ENCODE measurements at places on chromosomes 7 and 10. TPM values are rescaled to one million over a fixed set of nuclear protein-coding genes. Genes with fewer than 3 reads are reported as not detected.

DNA sequence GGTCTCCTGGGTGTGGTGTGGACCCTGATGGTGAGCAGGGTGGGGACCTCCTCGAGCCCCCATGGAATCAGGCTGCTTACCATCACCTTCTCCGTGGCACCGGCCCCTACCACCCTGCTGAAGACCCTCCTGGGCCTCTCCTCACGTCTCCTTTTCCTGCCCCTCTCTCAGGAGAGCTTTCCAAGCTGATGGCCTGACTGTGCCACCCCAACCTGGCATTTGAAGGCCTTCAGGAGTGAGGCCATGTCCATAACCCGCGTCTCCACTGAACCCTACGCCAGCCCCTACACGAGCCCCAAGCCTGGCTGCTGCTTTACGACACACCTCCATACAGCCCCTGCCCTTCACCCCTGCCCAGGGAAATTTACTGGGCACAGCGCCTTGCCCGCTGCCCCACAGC is 55.4 kb downstream of the ZRANB1 start:
- peak overlapping the region; percentile 8 for H3K27ac ChIP-seq
- DNase-seq = no peak
- H3K4me1 ChIP-seq = peaks cover 19% of the 10 kb centered on the region
- peaks cover 24% of the 10 kb centered on the region for H3K27me3 ChIP-seq
- peaks cover 25% of the 10 kb centered on the region for H3K36me3 ChIP-seq
- no peak overlapping the region for H3K4me3 ChIP-seq

- H3K27me3 ChIP-seq = no peaks in the 10 kb centered on the region
- H3K4me1 ChIP-seq = peaks cover 32% of the 10 kb centered on the region
- DNase-seq = peak; percentile 3
- peaks cover 13% of the 10 kb centered on the region for H3K36me3 ChIP-seq
- peak overlapping the region; percentile 83 for H3K27ac ChIP-seq
Measured at GRCh38 chr7:92987538-92987937, 130.2 kb downstream of the SAMD9 start.

GRCh38 chr10:21532694-21533466 is 1.2 kb upstream of the MLLT10 start:
- peak overlapping the region; percentile 98 for H3K27ac ChIP-seq
- peaks cover 47% of the 10 kb centered on the region for H3K4me1 ChIP-seq
- no peak for DNase-seq
- no peaks in the 10 kb centered on the region for H3K36me3 ChIP-seq
- no peaks in the 10 kb centered on the region for H3K27me3 ChIP-seq

DNA sequence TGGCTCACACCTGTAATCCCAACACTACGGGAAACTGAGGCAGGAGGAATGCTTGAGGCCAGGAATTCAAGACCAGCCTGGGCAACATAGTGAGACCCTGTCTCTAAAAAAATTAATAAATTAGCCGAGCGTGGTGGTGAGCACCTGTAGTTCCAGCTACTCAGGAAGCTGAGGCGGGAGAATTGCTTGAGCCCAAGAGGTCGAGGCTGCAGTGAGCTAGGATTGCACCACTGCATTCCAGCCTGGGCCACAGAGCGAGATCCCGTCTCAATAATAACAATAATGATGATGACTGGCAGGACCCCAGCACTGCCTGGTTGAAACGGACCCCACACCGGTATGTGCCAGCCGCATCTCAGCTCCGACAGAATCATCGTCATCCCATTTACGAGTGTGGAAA is 93.0 kb downstream of the ELFN1 start:
- no peak for DNase-seq
- no peak overlapping the region for H3K27ac ChIP-seq
- peaks cover 19% of the 10 kb centered on the region for H3K27me3 ChIP-seq
- no peak overlapping the region for H3K4me3 ChIP-seq
- H3K4me1 ChIP-seq = no peaks in the 10 kb centered on the region

GRCh38 chr10:65719790-65720189 is 1206.0 kb upstream of the LRRTM3 start:
- H3K4me1 ChIP-seq = no peaks in the 10 kb centered on the region
- DNase-seq = no peak
- no peak overlapping the region for H3K4me3 ChIP-seq
- H3K27me3 ChIP-seq = no peaks in the 10 kb centered on the region
- peaks cover 8% of the 10 kb centered on the region for H3K36me3 ChIP-seq
- no peak overlapping the region for H3K27ac ChIP-seq

- H3K4me3 ChIP-seq = no peak overlapping the region
- H3K4me1 ChIP-seq = no peaks in the 10 kb centered on the region
- H3K36me3 ChIP-seq = peaks cover 10% of the 10 kb centered on the region
- H3K27ac ChIP-seq = no peak overlapping the region
- no peak for DNase-seq
Measured at GRCh38 chr7:698515-699475, 27.7 kb upstream of the DNAAF5 start.

GRCh38 chr7:34034728-34035127 is 129.4 kb downstream of the BMPER start:
- no peaks in the 10 kb centered on the region for H3K27me3 ChIP-seq
- H3K27ac ChIP-seq = no peak overlapping the region
- H3K36me3 ChIP-seq = peaks cover 25% of the 10 kb centered on the region
- H3K4me1 ChIP-seq = peaks cover 32% of the 10 kb centered on the region
- no peak overlapping the region for H3K4me3 ChIP-seq
- no peak for DNase-seq

DNA sequence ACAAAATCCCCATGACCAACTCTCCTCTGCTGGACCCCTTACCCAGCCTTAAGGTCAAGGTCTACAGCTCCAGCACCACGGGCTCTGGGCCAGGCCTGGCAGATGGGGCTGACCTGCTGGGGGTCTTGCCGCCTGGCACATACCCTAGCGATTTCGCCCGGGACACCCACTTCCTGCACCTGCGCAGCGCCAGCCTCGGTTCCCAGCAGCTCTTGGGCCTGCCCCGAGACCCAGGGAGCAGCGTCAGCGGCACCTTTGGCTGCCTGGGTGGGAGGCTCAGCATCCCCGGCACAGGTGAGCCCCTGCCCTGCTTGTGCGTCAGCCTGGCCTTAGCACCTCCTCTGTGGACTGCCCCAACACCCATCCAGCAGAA is 27.5 kb upstream of the SLC29A3 start:
- H3K4me3 ChIP-seq = no peak overlapping the region
- no peaks in the 10 kb centered on the region for H3K36me3 ChIP-seq
- H3K27me3 ChIP-seq = peaks cover 3% of the 10 kb centered on the region
- DNase-seq = no peak
- H3K4me1 ChIP-seq = peaks cover 8% of the 10 kb centered on the region
- no peak overlapping the region for H3K27ac ChIP-seq

DNA sequence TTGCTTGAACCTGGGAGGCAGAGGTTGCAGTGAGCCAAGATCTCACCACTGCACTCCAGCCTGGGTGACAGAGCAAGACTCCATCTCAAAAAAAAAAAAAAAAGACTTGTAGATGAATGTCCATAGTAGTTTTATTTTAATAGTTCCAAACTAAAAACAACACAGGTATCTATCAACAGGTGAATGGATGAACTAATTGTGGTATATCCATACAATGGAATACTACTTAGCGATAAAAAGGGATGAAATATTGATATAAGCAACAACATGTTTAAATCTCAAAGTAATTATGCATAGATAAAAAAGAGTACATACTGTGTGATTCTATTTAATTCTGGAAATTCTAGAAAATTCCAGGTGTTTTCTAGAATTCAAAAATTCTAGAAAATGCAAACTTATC is 37.5 kb upstream of the MRPS16 start:
- no peak overlapping the region for H3K4me3 ChIP-seq
- H3K4me1 ChIP-seq = no peaks in the 10 kb centered on the region
- H3K27ac ChIP-seq = no peak overlapping the region
- H3K36me3 ChIP-seq = peaks cover 3% of the 10 kb centered on the region

Gene ZNF503
- total RNA-seq = 9.1 TPM

Gene SHH
- total RNA-seq = not detected

Gene CALHM3
- total RNA-seq = not detected

Gene UNCX
- not detected for total RNA-seq

Measured in HFFc6 (cell line).